ENCODE measurements at places on chromosomes 6 and 20.

GRCh38 chr6:135493218-135493961 lies 4.2 kb downstream of the AHI1 start:
- DNase-seq, result no peak

GRCh38 chr20:41095110-41095969 lies 42.0 kb upstream of the PLCG1 start:
- DNase-seq, result no peak

GRCh38 chr6:15166121-15166520 lies 79.7 kb upstream of the JARID2 start:
- no peak for DNase-seq

GRCh38 chr6:125562156-125562555 lies 187.3 kb upstream of the HEY2 start:
- no peak for DNase-seq

DNA sequence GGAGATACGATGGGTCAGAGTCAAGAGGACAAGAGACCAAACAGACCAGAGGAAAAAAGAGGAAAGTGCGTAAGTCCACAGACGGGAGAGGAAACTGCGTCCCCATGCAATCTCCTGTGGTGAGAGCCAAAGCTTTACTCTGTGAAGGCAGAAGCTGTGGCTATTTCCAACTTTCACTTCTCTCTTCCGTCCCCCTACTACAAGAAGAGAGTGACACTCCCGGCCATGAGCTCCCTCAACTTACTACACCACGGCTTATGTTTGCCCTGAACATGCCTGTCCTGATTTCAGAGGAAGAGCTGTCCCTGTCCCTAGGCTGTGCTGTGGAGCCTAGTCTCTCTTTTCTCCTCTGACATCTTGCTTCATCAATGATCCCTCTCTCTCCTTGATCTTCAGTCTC lies 11.5 kb upstream of the SSR1 start:
- DNase-seq, result no peak

DNA sequence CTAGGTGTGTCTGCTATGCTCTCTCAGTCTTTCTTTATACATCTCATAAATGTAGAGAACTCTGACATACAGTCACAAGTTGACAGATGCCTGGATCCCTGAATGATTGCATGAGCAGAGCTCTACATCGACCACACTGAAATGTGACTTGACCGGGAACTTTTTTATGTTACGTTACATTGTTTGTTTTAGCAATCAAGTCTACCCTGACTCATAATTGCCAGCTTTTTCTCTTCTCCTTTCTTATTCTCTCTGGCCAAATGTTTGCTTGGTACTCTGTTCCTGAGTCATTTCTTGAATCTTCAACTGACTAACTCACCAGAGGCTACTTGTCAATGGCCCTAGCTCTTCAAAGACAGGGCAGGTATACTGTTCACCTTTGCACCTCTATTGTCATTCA lies 213.6 kb upstream of the DTNBP1 start:
- no peak for DNase-seq

DNA sequence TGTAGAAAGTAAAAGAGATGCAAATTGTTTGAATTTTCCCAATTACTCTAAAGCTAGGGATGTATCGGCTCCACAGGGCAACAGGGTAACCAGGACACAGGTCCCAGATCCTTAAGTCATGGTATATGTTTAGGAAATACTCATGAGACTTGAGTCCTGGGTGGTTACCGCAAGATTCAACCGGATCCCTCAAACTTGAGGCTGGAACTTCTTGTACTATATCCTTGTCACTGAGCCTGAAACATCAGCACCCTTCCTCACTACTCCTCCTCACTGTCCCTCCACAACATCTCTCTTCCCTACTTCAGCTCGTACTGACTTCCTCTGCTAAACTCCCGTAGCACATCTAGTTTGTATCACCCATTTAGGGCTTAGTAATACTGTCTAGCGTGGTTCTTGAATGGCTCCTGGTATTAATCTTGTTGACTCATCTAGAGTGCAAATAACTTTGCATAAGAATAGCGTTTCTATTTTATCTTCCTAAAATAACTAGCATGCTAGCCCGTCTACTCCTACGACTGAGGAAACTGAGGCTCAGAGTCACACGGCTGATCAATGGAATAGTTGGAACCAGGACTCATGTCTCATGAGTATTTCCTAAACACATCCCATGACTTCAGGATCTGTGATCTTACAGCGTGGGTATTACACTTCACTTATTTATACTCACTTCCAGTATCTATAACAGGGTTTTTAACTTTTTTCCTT lies 72.1 kb downstream of the FILIP1 start:
- DNase-seq, result no peak

DNA sequence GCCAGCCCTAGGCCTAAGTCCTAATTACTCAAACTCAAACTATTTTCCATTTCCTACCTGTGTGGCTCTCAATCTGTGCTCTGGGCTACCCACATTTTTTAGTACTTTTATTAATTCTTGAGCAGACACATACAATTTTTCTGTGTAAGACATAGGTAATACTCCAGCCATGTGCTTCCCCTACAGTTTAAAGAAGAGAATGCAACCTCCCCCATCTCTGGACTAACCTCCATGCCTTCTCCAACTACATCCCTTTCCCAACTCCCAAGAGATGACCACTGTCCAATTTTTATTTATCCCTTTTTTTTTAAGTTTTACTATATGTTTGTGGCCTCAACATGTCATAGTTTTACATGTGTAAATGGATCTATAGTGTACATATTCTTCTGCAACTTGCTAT lies 5.8 kb downstream of the HMGN4 start:
- DNase-seq, result no peak

DNA sequence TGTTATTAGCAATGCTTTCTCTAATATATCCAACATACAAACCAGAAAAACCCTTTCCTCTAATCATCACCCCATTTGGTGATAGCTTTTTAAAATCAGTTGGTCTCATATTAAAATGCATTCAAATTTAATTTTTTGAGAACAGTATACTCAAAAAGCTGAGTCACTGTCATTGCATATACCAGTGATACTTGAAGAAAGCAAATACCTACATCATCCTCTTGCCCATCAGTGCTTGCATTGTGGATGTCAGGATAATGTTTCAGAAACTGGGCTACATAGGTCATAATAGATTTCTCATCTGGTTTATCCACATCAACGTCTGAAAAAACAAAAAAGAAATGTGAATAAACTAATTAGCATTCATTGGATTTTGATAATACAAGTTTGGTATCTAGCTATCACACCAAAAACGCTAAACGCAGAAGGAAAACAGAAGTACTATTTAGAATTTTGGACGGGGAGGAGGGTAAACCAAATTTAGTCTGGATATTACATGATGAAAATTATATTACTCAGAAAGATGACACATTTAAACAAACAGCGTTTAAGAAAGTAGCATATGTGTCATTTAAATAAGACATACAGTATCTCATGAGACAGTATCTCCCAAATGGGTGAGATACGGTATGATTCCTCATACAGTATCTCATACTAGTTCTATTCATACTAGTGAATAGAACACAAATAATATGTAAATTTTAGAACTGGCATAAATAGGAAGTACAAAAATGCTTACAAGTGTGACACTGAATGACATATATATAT lies 134.6 kb downstream of the SYNE1 start:
- DNase-seq, result no peak

DNA sequence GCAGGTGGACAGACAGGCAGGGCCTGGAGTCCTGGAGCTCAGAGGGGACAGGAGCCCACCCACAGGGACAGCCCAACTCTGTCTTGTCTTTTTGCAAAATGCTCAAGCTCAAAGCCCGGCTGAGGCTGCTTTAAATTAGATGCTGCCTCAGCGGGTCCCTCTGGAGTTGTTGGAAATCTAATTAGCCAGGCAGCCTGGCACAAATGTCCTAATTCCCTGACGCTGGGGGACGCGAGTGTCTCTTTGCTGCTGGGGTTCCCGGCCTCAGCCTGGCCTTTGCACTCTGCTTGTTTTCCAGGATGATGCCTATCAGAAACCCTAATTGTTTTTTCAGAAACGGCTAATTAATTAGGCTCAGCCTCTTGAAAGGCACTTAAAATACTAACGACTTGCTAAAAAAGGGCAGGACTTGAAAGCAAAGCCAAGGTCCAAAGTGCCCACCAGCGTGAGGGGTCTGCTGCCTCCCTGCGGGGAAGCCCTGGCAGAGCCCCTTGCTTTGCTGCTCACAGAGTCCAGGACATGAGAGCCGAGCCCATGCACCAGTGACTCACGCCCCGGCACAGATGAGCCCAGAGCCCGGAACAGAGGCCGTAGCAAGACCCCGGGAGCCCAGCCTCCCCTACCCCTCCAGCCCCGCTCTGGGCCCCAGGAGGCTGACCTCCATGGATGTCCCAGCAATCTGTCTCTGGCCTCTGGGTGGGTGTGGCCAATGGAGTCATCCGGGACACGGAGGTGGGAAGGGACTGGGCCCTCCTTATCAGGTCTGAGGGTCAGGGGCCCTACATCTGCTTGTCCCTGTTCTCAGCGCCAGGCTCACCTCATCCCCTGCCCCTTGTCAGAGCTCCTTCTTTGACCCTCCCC lies 46.0 kb upstream of the BHLHE23 start:
- DNase-seq, result no peak

DNA sequence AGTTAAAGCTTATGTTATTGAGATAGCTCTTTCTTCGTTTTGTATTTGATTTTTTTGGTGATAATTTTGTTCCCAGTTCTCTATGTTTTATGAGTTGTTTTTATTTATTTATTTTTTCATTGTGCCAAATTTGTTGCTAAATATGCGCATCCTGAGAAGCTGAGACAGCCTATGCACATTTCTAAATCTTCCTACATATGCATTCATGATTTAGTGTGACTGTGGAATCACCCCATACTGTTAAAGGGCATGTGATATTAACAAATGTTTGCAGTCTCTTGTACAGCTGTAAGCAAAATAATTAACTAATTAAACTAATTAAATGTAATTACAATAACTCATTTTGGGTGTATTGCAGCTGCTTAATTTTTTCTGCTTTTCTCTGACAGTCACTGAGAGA lies 10.4 kb downstream of the TFAP2B start:
- no peak for DNase-seq

DNA sequence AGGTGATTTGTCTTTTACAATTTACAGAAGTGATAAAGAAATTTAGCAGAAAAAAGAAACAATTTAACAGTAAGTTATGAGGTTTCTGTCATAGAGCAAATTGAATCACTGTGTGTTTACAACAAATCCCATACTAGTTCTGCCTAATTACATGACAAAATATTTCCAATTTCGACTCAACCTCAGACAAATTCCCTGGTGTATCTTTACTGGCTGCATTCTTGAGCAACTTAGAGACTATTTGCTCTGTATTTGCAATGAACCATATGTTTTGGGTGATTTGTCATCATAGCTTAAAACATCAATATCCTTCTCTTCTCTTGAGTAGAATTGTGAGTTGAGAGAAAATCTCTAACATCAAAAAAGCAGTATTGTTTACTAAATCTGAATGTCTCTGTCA lies 128.7 kb downstream of the SIM1 start:
- DNase-seq, result no peak

- no peak for DNase-seq
Measured at GRCh38 chr6:55819811-55820210, 55.6 kb downstream of the BMP5 start.

- DNase-seq, result no peak
Measured at GRCh38 chr20:57209413-57209812, 57.0 kb downstream of the BMP7 start.

- DNase-seq, result no peak
Measured at GRCh38 chr20:15584507-15584906, 988.7 kb downstream of the KIF16B start.

- no peak for DNase-seq
Measured at GRCh38 chr6:15380351-15380750, 134.5 kb downstream of the JARID2 start.

DNA sequence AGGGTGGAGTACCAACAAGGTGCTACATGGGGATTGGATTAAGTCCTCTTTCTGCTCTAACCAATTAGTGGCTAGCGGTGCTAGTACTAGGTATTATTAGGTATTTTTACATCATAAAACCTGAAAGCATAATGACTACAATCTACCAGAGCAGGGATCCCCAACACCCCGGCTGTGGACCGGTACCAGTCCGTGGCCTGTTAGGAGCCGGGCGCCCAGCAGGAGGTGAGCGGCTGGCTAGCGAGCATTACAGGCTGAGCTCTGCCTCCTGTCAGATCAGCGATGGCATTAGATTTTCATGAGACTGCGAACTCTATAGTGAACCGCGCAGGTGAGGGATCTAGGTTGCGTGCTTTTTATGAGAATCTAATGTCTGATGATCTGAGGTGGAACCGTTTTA lies 9.1 kb upstream of the CD40 start:
- DNase-seq, result no peak

DNA sequence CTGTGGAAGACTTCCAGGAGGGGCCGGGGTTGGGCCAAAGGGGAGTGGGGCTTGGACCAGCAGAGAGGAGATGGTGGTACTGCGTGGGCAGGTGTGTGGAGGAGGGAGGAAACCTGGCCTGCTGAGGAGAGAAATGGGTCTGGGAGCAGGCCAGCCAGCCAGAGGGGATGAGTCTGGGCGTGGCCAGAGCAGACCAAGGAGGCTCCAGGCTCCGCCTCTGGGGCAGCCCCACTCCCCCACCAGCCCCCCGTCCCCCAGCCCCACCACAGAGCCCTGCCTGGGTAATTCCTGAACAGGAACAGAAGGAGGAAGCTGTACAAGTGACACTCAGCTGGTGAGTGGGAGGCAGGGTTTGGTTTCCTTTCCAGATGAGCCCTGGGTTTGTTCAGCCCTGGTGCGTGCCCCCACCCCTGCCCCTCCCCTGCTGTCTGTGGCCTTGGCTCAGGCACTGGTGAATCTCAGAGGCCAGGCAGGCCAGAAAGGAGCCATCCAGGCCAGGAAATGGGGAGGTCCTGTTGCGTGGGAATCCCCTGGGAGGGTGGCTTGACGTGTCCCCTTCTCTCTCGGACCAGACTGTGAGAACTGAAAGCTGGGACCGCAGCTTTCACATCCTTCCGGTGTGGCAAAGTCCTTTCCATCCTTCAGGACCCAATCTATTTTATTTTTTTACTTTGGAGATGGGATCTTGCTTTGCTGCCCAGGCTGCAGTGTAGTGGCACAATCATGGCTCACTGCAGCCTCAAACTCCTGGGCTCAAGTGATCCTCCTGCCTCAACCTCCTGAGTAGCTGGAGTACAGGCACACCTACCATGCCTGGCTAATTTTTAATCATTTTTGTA lies 9.4 kb upstream of the SRC start:
- DNase-seq, result peak; percentile 35

DNA sequence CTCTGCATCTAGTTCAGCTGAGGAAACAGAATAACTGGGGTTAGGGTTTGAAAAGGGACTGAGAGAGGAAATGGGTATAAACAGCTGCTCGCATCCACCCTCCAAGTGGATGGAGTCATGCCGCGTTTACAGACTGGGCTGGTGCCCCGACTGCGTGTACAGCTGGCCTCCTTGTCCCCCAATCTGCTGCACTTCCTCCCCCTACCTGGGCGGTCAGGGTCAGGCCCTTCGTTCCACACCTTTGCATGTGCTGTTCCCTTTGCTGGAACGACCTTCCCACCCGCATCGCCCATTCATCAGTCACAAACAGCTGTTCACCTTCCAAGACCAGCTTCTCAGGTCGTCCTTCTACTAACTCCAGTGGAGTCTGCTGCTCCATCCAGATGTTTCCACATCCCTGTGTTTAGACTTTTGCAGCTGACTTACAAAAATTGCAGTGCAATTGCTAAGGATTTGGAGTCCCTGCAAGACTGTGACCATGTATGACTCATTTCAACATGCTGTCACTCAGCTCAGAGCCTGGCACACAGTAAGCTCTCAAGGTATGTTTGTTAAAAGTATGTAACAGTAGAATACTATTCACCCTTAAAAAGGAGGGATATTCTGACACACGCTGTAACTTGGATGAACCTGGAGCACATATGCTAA lies 129.3 kb downstream of the DTNBP1 start:
- DNase-seq, result no peak
